ENCODE measurements at places on chromosomes 6 and 20. TPM values are rescaled to one million over a fixed set of nuclear protein-coding genes. Genes with fewer than 3 reads are reported as not detected.

SNX14 gene
- 75.3 TPM for total RNA-seq

CDSN gene
- 651 TPM for total RNA-seq

HSPA12B gene
- total RNA-seq = 5.6 TPM

ATP6V1G2 gene
- total RNA-seq = 0.46 TPM

NINL gene
- total RNA-seq = 4.4 TPM

PPP1R16B gene
- 1.1 TPM for total RNA-seq

FAM110A gene
- total RNA-seq = 66.3 TPM

SLC22A16 gene
- total RNA-seq = not detected

DNA sequence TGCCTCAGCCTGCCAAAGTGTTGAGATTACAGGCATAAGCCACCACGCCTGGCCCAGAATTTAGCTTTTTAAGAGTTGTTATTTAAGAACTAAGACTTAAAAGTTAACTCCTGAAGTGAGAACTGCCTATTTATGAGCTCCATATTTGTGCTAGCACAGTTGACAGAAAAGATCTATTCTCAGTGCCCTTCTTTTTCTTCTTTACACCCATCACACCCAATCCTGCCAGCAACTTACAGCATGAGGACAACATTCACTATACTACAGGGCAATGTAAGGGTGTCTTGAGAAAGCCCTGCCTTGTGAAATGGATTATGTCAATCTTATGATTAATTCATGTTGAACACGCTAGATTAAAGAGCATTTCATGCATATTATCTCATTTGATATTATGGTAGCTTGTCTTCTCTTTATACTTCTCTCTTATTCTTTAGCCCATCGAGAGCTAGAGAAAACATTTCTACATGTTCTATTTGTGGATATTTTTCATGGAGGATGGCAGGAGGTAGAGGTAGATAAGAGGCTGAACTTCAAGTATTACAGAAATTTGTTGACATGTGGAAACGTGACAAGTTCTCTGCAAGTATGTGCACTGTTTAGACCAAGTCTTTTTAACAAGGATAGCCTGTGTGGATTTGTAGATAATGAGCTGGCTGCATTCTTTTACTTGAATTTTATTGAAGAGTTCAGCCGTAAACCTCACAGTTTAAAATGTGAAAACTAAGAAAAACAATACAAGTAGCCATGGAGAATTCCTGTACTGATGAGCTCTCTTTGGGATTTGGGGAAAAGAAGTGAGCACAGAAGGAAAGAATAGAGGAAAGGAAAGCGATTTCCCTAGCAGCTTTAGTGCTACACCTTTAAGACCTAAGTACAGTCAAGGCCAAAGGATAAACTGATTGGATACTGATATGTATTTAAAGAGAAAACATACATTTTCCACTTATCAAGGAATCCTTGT lies 212.2 kb downstream of the ARHGAP18 start:
- no peak for DNase-seq

DNA sequence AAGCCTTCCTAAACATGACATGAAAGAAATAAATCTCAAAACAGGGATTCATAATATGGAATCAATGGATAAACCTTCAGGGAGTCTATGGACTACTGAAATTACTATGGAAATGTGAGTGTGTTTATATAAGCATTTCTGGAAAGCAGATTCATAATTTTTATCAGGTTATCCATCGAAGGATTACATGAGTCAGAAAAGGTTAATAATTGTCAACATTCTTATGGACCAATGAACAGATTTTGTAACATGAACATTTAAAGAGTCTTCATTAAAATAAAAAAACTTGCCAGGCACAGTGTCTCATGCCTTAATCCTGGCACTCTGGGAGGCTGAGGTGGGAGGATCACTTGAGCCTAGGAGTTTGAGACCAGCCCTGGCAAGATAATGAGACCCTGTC lies 84.8 kb downstream of the AHI1 start:
- DNase-seq = no peak

GRCh38 chr6:152771061-152771687 lies 20.6 kb downstream of the VIP start:
- no peak for DNase-seq

DNA sequence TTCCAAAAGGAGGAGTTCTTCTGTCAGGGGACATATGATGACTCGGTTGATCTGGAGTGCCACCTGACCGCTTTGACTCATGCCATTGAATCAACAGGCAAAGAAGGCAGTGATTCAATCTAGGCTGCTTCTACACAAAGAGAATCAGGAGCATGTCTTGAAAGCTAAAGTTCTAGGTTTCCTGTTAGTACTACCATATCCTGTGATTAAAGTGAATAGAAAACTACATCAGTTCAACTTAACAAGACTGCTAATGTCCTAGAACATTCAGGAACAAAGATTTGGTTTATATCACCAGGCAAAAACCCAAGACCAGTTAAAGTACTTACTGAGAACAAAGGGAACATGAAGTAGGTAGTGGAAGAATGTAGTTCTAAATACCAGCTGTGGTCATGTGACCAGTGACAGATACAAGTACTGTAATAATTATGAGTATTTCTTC lies 216.8 kb upstream of the SGK1 start:
- DNase-seq = no peak

DNA sequence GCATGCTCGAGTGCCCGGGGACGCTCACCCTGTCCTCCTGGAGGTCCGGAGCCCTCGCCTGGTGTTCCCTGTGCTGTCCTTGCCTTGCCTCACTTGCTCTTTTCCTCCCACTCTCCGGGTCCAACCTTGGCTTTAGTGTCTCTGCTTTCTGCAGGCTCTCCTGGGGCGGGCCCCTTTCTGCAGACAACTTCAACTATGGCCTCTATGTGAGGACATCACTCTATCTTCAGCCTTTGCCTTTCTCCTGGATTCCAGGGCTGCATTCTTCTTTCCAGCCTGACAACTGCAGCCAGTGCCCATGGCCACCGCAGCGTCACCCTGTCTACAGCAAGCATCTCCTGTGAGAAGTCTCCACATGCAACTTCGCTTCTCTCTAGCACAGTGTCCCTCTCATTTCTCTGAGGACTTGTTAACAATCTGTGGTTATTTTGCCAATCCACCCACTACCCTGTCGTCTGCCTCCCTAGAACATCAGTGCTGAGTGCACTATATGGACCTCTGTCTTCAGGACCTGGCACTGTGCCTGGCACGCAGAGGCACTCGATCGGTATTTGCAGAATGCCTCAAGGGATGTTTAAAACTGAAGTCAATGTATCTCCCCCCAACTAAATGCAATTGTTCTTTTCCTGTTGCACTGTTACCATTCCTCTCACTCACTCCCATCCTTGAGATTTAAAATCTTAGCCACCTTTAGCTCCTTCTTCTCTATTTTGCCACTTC lies 35.9 kb downstream of the FOXC1 start:
- peak; percentile 67 for DNase-seq

DNA sequence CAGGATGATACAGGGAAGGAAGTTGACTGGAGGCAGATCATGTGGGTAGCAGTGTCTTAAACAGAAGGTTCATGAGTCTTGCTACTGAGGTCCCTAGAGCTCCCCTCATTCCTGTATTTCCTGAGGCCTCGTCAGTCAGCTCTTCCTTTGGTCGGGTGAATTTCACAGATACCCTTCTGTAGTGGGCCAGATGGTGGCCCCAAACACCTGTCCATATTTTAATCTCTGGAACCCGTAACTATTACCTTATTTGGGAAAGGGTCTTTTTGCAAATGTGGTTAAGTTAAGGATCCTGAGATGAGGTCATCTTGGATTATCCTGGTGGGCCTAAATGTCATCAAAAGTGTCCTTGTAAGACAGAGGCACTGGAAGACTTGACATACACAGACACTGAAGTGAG lies 9.6 kb downstream of the KCNS1 start:
- DNase-seq = no peak

- no peak for DNase-seq
These were observed 2.9 kb downstream of the GSS start for GRCh38 chr20:34952671-34953070.

GRCh38 chr6:7136859-7137334 lies 29.1 kb downstream of the RREB1 start:
- no peak for DNase-seq

DNA sequence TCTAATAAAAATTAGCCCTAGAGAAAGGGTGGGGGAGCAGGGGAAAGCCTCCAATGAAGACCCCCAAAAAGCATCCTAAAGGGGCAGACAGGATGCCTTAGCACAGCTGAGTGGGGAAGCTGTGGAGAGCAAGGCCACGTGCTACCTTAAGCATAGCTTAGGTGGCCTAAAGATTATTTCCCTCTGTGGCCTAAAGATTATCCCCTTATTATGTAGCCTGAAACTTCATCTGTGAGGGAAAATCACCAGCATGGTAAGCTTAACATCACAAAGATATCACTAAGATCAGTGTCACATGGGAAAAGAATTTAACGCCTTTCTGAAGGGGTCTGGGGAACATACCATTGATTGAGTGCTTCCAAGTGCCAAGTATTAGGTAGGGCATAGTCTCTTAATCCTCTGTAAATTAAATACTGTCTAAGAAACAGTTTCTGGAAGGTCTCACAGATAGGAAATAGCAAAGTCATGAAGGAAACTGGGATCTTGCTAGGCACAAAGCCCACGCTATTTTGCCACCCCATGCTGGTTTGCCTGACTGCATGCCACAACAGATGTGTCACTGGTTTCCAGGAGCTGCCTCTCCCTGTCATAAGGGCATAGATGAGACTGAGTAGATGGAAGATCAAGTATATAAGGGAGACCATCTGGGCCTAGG lies 170.0 kb downstream of the HACE1 start:
- no peak for DNase-seq

DNA sequence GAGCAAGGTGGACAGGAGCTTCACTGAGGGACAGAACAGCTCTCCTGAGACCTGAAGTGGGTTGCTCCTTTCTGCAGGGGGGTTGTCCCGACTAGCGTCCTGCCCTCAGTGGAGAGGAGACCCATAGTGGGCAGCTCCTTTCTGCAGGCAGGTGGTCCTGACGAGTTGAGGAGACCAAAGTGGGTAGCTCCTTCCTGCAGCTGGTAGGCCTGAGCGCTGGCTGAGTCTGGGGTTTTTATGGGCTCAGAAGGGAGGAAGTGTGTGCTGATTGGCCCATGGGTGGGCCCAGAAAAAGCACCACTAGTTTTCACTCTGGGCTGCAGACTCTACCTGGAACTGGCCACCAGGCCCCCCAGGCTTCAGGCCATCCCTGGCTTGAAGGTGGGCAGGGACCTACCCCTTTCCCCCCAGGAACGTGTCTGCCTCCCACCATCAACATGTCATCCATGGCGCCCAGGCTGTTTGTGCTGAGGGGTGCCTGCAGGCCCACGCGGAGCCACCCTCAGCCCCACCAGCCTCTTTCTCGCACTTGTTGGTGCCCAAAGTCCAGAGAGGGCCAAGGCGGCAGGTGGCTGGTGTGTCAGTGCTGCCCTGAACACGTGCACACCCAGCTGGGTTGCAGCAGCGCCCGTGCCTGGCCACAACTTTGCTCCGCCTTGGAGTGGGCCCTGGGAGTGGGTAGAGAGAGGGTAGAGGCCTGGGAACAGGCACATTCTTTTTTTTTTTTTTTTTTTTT lies 1.6 kb upstream of the DEK start:
- DNase-seq = no peak

DNA sequence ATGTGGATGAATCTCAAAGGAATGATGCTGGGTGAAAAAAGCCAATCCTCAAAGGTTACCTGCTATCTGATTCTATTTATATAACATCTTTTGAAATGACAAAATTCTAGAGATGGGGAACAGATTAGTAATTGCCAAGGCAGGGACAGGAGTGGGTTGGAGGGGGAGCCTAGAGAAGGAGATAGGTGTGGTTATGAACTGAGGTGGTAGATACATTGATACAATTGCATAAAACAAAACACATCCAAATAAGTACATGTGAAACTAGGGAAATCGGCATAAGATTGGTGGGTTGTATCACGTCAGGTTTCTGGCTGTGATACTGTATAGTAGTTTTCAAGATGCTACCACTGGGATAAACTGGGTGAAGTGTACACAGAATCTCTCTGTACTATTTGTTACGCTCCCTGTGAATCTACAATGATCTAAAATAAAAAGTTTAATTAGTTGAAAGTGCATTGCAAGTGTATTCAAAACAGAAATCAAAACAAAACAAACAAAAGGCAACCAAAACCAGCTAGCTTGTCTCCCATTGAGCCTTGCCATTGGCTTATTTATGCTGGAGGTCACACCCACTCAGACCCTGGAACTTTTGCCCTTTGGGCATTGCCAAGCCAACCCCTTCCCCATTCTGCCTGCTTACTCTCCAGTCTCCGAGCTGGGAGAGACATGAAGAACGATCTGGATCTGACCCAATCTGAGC lies 27.8 kb downstream of the PPP1R16B start:
- no peak for DNase-seq

DNA sequence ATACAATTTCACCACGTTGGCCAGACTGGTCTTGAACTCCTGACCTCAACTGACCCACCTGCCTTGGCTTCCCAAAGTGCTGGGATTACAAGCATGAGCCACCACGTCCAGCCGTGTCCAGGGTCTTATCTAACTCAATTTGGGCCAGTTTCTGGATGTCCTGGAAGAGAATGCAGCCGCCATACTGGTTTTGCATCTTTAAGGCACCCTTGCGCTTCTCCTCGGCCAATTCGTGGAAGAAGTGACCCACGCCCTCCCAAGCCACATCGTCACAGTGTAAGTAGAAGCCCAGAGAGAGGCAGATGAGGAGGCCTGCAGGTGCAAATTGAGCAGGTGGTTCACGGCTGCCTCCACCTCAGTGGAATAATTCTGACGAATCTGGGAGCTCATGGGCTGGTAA lies 3.7 kb upstream of the ZNF335 start:
- DNase-seq = no peak

GRCh38 chr20:47927385-47927851 lies 142.1 kb upstream of the SULF2 start:
- peak; percentile 74 for DNase-seq

GRCh38 chr6:39389484-39389767 lies 66.9 kb upstream of the KCNK16 start:
- no peak for DNase-seq

- peak; percentile 70 for DNase-seq
These were observed 839.4 kb downstream of the MAFB start for GRCh38 chr20:39849664-39850063.
